ENCODE measurements at places on chromosomes 5 and 9.
A peak's percentile ranks its signal among the peaks of the same experiment; 100 is the strongest.

GRCh38 chr9:124812441-124812876 lies 35.5 kb downstream of the OLFML2A start:
- DNase-seq, result no peak

DNA sequence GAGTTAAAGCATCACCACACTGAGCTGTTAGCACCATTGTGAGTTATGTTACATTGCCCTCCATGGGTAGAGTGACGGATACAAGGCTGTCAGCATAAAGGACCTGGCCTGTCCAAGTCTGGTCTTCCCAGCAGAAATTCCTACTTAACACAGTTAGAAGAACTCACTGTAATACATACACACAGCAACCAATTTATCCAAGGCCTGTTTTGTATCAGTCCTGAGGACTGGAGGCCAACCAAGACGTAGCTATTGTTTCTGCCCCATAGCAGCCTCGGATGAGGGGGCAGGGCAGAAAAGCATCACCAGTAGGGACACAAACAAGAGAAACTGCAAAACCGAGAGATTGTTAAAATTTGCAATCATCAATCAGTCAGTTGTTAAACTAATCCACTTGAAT lies 66.0 kb upstream of the CKMT2 start:
- DNase-seq, result no peak

- no peak for DNase-seq
Observed at GRCh38 chr5:36900283-36900682, 23.7 kb downstream of the NIPBL start.

DNA sequence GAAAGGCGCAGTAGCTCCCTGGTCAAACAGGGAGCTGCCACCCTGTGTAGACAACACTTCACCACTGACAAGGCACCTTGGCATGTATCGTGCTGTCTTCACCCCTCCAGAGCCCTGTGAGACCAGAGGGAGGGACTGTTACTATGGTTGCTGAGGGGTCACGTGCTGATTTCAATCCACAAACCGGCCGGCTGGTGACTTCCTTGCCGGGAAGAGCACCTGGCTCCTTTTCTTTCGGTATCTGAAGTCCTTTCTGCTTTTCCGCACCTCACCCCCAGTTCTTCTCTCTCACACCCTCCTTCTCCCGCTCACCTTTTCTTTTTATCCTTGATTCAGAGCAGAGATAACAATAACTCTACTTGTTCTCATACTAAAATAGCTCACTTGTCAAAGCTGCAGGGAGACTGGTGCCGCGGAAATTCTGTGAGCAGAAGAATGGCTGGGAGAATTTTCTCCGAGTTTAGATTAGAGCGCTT lies 327.2 kb downstream of the ZSWIM6 start:
- no peak for DNase-seq

- DNase-seq, result no peak
Observed at GRCh38 chr9:126886034-126886822, 25.8 kb downstream of the ZBTB34 start.

GRCh38 chr9:137234055-137234697 lies 3.5 kb downstream of the SLC34A3 start:
- DNase-seq, result no peak

- no peak for DNase-seq
Observed at GRCh38 chr9:82466616-82467260, 478.2 kb downstream of the SPATA31D1 start.

GRCh38 chr5:6819521-6819920 lies 106.3 kb downstream of the TENT4A start:
- DNase-seq, result no peak

- DNase-seq, result no peak
Observed at GRCh38 chr5:113250341-113250953, 184.3 kb downstream of the TSSK1B start.

DNA sequence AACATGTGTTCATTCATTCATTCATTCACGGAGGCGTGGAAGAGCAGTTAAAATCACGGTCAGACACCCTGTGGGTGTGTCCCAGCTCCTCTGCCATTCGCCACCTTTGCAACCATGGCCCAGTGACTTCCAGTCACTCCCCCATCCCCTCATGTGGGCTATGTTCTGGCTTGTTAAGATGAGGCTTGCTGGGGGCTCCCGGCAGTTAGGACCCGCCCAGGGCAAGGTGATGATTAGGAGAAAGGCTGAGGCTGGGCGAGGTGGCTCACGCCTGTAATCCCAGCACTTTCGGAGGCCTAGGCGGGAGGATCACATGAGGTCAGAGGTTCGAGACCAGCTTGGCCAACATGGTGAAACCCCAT lies 24.9 kb upstream of the PTGES start:
- no peak for DNase-seq

DNA sequence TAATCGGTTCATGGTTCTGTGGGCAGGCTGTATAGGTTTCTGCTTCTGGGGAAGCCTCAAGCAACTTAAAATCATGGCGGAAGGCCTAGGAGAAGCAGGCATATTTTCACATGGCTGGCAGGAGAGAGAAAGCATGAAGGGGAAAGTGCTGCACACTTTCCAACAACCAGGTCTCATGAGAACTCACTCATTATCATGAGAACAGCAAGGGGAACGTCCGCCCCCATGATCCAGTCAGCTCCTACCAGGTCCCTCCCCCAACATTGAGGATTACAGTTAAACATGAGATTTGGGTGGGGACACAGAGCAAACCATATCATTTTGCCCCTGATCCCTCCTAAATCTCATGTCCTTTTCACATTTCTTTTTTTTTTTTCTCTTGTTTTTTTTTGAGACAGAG lies 82.1 kb downstream of the EHMT1 start:
- DNase-seq, result no peak

DNA sequence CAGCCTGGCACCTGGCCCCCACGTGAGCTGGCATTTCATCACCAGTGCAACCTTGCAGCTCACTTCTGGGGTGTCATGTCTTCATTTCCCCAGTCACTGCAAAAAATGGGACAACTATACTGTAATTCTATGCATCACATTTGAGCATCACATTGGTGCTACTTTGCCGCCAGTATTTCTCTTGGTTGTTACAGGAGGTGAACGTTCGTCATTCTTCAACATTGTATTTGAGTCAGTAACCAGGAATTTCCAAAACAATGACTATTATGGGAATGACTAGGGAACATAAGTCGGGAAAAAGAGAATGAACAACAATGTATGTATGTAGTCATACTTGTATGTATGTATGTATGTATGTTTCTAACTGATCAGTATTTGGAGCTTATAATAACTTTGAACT lies 1278.0 kb downstream of the EFNA5 start:
- no peak for DNase-seq

DNA sequence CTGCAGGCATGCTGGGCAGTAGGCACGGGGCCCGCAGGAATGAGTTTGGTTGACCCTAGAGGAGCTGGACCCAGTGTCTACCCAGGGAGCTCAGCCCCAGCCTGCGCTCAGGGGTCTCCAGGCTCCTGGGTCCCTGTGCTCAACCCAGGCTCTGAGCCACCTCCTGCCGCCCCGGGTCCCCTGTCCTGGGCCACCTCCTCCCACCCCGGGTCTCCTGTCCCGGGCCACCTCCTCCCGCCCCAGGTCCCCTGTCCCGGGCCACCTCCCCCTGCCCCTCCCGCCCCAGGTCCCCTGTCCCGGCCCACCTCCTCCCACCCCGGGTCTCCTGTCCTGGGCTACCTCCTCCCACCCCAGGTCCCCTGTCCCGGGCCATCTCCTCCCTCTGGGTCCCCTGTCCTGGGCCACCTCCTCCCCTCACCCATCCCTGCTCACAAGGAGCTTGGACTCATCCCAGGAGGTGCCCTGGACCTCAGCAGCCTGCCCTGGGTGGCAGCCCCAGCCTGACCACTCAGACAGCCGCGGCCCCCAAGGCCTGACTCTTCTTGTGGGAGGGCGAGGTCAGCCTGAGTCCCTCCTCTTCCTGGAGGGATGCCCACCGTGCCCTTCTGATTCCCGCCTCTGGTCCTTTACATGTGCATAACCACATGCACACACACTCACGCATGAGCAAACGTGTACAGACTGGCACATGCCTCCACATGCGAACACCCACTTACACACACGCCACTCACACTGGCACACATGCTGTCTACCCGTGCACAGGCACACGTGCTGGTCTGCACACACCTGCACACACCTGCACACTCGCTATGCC lies 2.4 kb downstream of the LCN12 start:
- no peak for DNase-seq

DNA sequence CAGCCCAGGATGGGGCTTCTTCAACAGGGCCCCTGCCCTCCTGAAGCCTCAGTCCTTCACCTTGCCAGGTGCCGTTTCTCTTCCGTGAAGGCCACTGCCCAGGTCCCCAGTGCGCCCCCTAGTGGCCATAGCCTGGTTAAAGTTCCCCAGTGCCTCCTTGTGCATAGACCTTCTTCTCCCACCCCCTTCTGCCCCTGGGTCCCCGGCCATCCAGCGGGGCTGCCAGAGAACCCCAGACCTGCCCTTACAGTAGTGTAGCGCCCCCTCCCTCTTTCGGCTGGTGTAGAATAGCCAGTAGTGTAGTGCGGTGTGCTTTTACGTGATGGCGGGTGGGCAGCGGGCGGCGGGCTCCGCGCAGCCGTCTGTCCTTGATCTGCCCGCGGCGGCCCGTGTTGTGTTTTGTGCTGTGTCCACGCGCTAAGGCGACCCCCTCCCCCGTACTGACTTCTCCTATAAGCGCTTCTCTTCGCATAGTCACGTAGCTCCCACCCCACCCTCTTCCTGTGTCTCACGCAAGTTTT lies 23.6 kb downstream of the PCDHGC5 start:
- DNase-seq, result peak; percentile 77

DNA sequence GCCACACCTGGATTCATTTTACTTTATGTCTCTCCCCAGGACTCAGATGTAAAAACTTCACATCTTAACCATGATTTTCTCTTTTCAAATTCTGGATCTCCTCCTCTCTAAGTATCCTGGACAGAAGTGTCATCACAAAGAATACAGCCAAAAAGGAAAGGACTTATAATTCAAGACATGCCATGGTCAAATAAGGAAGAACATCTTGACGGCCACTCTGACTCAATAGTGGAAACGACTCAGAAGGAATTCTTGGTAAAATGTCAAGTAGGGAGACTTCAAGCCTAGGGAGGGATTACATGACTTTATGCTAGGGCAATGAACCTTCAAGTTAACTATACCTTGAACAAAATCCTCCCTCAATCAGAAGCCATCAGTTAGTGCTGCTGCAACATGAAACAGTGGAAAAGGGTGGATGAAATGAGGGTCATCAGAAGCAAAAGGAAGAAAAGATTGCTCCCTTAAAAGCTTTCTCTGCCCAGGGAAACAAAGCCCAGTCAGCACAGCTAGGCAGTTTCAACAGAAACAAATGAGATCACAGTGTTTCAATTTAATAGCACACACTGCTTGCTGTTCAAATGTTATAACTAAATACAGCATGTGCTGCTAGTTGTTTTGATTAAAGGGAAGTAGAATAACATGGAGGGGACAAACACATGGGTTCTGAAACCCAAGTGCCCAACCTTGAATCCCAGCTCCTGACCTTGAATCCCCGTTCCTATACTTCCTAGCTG lies 101.4 kb downstream of the LPAR1 start:
- no peak for DNase-seq

GRCh38 chr9:35254237-35254636 lies 92.4 kb downstream of the UNC13B start:
- DNase-seq, result no peak

DNA sequence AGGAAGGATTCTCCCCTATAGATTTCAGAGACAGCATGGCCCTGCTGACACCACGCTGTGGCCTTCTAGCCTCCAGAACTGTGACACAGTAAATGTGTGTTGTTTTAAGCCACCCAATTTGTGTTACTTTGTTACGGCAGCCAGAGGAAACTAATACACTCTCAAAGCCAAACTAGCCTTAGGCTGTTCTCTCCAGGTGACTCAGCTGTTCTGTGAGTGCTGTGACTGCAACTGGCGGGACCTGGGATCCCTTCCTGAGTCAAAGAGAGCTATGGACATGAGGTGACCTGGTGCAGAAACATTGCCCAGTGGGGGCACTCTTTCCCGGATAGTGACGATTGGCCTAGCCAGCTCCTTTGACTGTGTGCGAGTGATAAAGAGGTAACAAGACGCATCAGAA lies 14.0 kb upstream of the MLANA start:
- DNase-seq, result no peak

DNA sequence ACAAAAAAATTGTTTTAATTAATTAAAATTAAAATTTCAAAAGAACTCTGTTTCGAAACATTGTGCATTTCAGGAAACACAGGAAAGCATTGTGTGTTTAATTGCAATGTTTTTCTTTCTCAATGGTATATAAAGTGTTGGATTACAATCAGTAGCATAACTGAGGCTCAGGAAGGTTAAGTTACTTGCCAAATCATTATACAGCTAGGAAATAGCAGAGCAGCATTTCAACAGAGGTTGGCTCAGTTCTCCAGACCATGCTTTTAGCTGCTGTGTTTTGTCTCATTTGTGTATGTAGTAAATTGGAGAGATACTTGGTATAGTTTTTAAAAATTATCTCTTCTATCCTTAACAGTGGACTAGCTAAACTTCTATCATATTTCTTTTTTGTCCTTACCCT lies 30.0 kb upstream of the CAMLG start:
- DNase-seq, result no peak

GRCh38 chr5:38471709-38472108 lies 84.7 kb downstream of the LIFR start:
- DNase-seq, result no peak

GRCh38 chr9:108478431-108479332 lies 377.1 kb downstream of the ACTL7B start:
- no peak for DNase-seq

GRCh38 chr9:20391208-20391607 lies 231.1 kb downstream of the MLLT3 start:
- no peak for DNase-seq
